D721Med (cell line): ENCODE measurements at places on chromosomes 3 and 15.

GRCh38 chr3:184443831-184444230 lies 64.0 kb downstream of the CHRD start:
- DNase-seq: no peak

DNA sequence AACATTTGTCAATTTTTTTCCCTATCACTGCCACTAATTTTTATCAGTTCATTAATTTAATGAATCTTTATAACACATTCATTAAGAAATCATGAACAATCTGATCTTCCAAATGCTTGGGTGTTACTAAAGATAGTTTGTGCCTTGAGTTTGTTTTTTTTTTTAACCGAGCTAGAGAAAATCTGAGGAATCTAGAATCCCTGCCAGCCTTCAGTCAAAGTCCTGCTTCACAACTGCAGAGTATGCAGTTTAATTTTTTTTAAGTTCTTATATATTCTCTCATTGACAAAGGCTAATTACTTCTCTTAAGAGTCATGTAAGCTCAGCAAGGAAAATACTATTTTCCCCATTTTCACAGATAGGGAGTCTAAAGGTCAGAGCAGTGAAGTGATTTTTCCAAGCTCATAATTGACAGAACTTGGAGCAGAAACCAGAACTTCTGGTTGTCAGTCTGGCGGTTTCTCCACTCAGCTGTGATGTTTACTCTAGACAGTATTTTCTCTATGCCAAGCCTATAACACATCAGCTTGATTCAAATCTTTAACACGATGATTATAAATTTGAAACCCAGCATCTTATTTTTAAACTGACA lies 55.7 kb downstream of the TNIK start:
- no peak for DNase-seq

GRCh38 chr15:41568350-41569017 lies 9.5 kb downstream of the TYRO3 start:
- no peak for DNase-seq

DNA sequence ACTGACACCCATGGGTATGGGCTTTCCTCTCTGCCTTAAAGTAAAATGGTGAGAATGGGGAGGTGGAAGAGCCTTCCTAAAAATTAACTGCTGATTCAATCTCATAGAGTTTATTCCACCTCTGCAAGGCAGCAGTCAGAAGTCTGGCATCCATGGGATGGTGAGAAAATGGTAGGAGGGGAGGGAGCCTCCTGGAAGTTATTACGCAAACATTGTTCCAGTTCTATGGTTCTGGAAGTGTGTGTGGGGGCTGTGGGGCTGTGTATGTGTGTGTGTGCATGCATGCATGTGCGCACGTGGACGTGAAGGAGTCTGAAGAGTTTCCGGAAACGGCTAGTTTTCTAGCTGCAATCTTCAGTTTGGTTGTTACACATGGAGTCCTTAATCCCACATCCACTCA lies 177.6 kb downstream of the KCNAB1 start:
- DNase-seq: no peak

GRCh38 chr3:183987000-183987600 lies 30.6 kb downstream of the ABCC5 start:
- DNase-seq: no peak

- DNase-seq: no peak
Measured at GRCh38 chr3:115436767-115437301, 186.5 kb upstream of the GAP43 start.

DNA sequence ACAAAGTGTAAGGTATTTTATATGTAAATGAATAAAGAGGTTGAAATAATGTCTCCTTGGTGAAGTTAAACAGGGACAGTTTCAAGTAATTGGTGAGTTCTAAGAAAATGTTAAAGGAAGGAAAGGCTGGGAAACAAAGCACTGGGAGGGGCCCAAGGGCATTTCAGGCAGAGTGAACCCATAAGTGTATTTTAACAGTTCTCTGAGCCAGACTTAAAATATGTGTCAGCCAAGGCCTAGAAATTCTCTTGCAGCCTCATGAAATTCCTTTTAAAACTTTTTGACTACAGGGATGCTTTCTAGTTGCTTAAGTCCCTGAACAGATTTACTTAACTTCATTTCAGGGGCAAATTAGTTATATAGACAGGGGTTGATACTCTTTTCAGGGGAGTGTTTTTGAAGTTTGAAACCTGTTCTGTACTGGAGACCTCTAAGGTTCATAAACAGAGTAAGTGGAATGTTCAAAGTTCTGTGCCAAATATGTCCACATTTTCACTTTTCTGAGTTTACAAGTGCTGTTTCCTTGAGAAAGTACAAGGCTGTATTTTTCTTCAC lies 77.6 kb downstream of the GALK2 start:
- DNase-seq: no peak

- no peak for DNase-seq
Measured at GRCh38 chr3:43288366-43288765, 2.0 kb downstream of the SNRK start.

DNA sequence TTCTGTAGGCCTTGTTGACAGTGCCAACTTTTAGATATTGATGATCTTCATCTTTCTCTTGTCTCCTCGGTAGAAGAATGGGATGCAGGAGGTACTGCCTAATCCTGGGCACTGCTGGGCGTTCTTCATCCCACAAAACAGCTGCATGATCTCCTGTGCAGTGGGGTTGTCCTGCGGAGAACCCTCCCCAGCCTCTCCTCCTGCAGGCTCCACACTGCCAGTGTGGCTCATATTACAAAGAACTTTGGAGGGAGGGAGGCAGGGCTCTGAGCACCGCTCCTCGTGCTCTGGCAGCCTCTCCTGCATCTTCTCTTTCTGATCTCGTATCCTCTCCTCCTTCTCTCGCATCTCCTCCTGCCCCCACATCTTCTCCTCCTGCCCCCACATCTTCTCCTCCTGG lies 7.5 kb downstream of the GOLGA6L2 start:
- DNase-seq: no peak

DNA sequence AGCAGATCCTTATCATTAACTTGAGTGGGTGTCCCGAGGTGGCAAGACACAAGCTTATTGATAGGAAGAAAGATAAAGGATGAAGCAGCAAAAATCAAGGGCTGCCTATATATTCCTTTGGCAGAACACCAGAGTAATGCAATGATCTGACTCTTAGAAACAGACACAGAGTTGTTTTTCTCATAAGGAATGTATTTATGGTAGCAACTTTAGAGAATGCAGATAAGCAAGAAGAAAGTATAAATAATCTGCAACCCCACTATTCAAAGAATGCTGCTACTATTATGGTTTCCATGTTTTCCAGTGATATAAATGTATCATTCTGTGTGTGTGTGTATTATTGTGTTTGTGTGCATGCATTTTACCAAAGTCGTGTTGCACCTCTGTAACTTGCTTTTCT lies 208.3 kb downstream of the THSD4 start:
- DNase-seq: no peak

GRCh38 chr3:28280781-28281180 lies 39.4 kb downstream of the CMC1 start:
- no peak for DNase-seq

DNA sequence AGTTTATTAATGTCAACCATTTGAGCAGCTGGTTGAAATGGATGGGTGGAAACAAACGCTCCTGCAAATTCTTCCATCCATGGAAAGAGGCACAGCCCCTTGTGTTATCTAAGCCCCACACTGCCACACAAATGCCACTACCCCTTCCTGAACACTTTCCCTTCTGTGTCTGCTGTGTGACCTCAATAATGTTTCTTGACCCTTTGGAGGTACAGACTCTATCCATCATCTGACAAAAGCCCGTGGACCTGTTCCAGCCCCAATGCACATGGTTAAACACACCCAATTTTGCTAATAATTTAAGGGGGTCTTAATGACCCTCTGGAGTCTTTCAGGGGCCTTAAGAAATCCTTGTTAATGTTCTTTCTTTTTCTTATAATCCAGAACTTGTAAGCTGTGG lies 482.2 kb upstream of the CFAP20DC start:
- DNase-seq: no peak

- DNase-seq: no peak
Measured at GRCh38 chr15:68646696-68647095, 67.9 kb downstream of the CORO2B start.
